ENCODE measurements at places on chromosomes 1 and 21. TPM values are rescaled to one million over a fixed set of nuclear protein-coding genes. Genes with fewer than 3 reads are reported as not detected.

- DNase-seq: no peak
These were observed 83.2 kb upstream of the PAPPA2 start for GRCh38 chr1:176379626-176380339.

DNA sequence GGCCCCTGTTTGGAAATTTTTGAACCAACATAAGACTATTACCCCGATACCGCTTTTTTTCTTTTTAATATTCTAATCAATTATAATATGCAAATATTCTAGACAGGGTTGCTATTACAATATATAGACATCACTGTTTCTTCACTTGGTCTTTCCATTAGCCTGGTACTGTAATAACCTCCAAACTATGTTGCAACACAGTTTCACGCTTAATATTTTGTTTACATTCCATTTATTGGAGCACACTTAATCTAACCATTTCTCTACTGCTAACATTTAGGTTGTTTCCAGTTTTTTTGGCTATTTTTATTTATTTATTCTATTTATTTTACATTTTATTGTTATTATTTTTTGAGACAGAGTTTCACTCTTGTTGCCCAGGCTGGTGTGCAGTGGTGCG lies 17.6 kb upstream of the NID1 start:
- no peak for DNase-seq

- DNase-seq: no peak
These were observed 115.1 kb downstream of the NBPF12 start for GRCh38 chr1:147053269-147053668.

DNA sequence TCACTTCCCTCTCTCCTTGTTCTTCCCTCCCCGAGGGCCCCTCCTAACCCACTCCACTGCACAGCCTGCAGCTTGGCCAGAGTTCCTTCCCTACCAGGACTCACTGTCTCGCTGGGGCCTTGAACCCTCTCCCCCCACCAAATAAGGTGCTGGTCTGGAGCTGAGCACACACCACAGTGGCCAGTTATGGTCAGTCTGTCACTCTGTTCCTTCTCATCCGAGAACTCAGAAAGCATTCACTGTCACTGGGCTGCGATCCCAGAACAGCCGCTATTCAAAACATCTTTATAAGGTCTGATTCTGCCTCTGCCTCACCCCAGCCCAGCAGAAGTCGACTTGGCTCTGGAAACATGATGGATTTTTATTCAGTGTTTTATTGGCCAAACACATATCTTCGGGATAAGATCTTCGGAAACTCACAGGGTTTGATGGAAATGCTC lies 19.8 kb upstream of the LBR start:
- DNase-seq: no peak

Gene CNR2
- not detected for total RNA-seq

Gene DNAJC11
- 45.7 TPM for total RNA-seq

Gene USH2A
- not detected for total RNA-seq

DNA sequence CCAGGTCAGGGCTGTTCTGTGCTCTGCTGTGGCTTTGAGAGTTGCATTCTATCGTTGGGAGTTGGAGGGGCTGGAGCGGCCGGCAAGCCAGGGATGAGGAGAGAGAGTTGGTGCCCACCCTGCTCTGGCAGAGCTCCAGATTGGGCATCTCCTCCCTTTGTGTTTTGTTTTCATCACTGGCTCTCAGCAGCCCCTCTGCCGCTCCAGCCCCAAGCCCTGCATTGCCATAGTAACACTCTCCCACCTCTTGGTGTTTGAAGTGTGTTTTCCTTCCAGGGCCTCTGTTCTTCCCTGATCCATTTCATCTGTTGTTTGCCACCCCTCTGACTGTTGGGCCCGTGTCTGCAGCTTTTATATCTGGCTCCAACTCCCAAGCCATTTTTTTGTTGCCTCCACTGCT lies 152.7 kb downstream of the URB2 start:
- no peak for DNase-seq

DNA sequence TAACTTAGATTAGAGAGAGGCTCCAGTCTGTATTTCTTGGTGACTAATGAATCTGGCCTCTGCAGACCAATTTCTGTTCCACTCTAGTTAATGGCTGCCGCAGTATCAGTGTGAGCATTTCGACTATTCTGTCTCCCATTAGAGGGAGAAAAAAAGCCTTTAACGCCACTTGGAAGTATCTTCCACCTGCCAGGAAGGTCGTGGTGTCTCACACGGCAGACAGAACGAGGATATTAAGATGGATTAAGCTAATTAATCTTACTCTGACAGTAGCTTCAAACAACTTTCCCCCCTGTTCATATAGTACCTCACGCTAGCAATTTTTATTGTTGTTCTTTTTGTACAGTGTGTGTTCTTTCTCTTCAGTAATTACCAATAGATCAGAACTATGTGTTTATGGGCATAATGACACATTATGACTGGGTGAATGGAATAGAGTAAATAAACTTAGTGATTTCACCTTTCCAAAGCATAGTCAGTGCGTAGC lies 153.8 kb downstream of the ADGRL2 start:
- no peak for DNase-seq

DNA sequence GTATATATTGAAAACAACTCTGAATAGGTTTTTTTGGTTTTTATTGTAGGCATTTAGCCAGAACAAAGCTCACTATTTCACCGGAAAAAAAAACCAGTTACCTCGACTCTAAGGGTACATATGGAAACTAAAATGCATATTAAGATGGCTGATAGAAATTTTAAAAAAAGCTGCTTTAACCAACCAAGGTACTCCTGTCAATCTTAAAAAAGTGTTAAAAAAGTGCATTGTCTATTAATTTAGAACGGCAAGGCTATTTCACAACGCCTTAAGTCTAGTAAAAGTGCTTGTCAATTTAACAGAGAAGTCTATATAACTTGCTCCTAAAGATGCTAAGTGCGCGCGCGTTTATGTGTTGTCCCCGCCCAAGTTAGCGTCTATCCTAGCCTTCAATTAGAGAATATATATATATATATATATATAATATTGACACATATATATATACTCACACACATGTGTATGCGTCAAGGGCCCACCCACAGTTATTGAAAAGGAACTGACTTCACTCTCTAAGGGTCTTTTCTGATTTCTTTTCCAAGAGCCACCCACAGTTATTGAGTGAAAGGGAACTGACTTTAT lies 934 bp downstream of the ASPM start:
- DNase-seq: no peak

GRCh38 chr1:78687914-78688313 lies 38.3 kb downstream of the IFI44 start:
- no peak for DNase-seq

GRCh38 chr1:7681401-7681800 lies 89.7 kb upstream of the VAMP3 start:
- DNase-seq: no peak

Gene FAM3B
- total RNA-seq: 2.8 TPM

DNA sequence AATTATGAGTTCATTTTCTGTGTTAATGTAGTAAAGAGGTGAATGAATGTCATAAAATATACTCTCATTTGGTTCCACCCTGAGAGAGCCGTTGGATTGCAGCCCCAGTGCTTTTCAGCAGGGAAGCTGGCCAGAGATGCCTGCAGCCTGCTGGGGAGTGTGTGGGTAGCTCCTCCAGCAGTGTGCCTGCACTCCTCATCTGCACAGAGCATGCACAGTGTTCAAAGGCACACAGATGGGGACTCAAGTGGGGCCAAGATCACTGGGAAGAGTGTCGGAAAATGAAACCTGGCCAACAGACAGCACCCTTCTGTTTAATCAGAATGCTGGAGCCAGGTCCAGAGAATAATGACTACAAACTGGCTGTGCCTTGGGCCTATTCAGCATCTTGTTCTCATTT lies 206.8 kb downstream of the ST6GALNAC3 start:
- DNase-seq: no peak

- DNase-seq: peak; percentile 97
These were observed 8.8 kb downstream of the UBE2J2 start for GRCh38 chr1:1264868-1265272.

GRCh38 chr1:8913457-8913856 lies 32.2 kb upstream of the CA6 start:
- no peak for DNase-seq

GRCh38 chr1:110272045-110272444 lies 61.9 kb downstream of the KCNC4 start:
- DNase-seq: no peak

Gene AMY2A
- total RNA-seq: not detected

DNA sequence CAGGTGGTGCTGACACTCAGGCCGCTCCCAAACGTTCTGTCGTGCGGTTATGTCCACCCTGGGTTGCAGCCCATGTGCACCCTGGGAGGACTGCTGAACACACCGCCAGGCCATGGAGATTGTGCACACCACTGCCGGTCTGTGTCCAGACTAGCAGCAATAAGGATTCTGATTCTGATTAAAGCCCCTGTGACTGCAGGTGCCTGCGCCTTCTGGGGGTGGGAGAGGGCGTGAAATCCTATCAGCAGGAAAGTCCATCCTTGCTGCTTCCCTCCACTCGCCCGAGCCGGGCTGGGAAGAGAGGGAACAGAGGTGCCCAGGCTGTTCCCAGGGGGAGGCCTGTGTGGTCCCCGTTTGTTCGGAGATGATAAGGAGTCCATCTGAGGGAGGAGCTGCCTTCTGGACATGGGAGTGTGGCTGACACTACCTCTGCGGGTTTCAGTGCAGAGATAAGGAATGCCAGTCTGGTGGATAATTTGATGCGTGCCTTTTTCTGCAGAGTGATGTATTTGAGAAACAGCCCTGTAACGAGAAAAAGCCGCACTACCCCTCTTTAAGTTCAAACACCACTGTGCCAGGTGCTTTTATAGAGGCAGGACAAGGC lies 41.2 kb downstream of the BACE2 start:
- no peak for DNase-seq

Gene OR6K3
- not detected for total RNA-seq

DNA sequence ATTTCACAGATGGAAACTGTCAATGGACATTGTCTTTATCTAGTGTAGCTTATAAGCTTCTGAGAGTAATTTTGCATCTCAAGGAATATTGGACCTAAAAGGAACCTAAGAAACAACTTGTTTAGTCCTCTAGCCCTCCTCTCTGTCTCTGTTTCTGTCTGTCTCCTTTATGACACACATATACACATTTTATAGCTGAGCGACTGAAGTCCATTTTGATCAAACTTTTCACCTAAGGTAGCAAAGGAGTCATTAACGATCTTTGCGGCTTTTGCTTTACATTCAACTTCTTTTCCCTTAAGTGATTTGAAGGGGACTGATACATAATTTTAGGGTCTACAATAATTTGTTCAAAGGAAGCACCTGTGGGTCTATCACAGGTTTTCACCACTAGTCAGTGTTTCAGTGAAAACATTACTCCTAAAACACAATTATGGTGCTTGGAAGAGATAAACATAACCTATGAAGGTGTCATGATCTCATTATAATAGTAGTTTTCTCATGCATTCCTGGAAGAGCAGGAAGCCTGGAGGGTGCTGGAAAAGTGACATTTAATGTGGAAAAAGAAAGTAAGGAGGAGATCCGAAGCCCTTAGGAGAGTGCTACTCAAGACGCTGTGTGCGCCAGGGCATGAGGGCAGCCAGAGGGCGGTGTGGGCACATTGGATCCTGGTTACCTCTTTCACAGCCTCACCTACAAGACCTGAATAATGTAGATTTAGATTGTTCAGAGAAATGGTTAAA lies 248.6 kb downstream of the DNM3 start:
- DNase-seq: peak; percentile 84

GRCh38 chr1:95888941-95889390 lies 655.0 kb downstream of the RWDD3 start:
- DNase-seq: no peak

DNA sequence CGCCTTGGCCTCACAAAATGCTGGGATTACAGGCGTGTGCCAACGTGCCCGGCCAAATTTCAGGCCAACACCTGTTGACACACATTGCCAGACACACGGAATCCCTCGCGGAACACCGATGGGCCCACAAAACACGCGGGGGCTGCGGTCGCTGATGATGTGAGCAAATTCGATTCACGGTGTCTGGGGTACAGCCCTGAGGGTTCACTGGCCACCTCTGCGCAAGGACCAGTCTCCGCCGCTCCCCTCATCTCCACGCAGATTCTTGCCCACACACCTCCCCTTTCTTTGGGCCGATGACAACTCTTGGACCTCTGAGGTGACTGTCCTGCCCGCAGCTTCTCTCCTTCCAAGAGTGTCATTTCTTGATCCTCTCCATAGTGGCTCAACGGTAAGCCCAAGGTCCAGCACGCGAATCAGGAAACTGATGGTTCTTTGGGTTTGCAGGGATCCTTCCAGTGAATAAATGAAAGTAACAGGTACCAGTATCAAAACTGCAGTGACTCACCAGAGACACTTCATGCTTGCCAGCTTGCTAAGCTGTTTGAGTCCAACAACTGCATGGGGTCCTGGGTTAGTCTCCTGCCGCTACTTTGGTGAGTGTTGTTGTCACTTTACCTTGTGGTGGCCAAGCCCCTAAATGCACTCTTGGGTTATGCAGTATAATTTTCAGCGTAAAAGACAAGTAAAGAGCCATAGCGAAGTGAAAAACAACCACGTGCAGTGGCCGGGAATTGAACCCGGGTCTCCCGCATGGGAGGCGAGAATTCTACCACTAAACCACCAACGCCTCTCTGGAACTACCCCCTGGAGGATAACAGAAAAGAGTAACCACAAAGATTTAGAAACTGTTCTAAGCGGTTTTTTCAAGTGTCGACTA lies 11.0 kb upstream of the RNU1-3 start:
- peak; percentile 88 for DNase-seq

Gene TRABD2B
- total RNA-seq: not detected

DNA sequence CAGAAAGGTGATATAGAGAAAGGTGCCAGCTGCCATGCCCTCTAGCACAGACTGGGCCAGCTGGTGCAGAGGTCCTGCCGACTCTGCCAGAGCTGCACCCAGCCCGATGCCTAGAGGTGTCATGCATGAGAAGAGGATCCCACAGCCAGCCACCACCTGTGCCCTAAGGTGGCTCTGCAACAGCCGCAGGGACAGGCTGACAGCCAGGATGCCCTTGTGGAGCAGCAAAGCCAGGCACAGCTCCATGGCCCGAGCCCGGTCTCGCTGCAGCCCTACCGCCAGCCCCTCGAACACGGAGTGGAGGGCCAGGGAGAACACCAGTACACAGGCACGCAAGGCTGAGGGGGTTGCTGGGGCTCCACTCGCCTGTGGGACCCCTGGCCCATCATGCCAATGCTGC lies 1.8 kb upstream of the CRTC2 start:
- DNase-seq: no peak

DNA sequence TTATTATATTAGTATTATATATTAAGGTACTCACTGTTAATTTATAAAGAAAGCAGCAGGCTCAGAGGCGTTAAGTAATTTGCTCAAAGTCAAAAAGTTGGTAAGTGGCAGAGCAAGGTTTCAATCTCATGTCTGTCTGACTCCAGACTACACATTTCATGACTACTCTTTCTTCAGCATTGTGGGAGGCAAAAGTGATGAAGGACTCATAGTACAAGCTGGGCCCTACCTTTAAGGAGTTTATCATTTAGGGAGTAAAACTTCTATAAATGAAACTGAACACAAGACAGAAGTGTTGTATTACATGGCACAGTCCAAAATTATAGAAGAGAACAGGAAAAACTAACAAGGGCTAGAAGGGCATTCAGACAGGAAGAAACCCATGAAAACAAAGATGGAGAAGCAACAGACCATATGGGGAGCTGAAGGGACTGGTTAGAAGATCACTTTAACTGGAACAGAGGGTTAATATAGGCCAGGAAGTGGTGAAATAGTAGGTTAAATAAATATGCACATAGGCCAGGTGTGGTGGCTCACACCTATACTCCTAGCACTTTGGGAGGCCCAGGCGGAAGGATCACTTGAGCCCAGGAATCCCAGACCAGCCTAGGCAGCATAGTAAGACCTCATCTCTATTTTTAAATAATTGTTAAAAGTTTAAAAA lies 11.5 kb downstream of the SORT1 start:
- no peak for DNase-seq

GRCh38 chr1:240341365-240342250 lies 249.9 kb downstream of the FMN2 start:
- no peak for DNase-seq
